ENCODE measurements at places on chromosomes 1 and 21.

DNA sequence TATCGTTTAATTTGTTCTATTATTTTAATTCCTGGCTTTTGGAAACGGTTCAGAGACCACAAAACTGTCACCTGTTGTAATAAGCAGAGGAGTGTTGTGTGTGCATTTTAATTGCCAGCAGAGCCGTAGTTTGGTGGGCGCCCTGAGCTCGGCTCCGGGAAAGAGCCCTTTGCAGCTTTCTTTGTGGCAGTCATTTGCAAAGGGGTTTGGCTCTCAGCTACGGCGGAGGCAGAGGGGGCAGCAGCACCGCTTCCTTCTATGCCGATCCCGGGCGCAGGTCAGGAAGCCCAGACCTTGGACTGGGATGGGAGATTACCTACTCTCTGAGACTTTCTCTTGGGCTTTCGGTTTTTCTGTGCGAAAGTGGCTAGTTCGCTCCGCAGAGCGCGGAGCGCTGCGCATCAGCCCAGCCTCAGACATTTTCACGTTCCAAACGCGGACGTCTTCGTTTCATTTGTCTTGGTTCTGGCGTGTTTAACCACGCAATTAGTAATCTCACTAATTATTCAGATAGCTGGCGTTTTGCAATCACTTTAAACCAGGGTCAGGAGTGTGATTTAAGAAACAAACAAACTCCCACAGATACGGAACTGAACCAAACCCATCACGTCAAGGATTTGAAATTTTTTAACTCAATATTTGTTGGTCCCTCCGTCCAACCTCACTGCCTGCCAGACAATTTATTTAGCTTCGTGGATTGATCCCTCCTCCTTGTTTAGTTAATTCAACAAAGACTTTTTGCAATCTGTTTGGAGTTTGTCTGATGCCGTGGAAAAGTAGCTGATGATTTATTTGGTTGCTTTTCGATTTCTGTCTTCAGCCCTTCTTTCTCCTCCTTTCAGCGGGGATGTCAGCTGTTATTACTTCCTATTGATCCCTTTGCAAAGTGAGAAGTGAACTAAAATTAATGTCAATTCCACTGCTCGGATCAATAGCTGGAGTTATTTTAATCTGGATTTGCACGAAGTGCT lies 3.9 kb downstream of the RNF220 start:
- no peak for DNase-seq

DNA sequence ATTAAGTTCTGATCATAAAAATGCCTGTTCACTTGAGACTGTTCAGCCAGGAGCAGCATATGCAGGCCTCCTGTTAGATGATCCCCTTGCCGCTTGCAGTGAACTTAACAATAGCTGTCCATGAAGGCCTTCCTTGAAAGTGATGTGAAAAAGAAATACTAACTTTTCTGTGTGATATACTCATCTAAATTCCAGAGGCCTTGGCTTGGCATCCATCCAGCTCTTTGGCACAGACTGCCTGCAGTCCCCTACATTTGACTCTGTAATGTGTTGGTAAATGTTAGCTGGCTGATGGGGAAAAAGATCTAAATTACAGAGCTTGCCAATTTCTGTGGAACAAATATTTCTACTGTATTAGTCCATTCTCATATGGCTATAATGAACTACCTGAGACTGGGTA lies 73.7 kb downstream of the KCNK2 start:
- DNase-seq: no peak

- DNase-seq: no peak
Observed at GRCh38 chr1:77925956-77926355, 37.5 kb downstream of the NEXN start.

- no peak for DNase-seq
Observed at GRCh38 chr1:52906135-52906603, 15.4 kb downstream of the ECHDC2 start.

- no peak for DNase-seq
Observed at GRCh38 chr1:20361401-20361800, 70.7 kb downstream of the VWA5B1 start.

- DNase-seq: peak; percentile 48
Observed at GRCh38 chr1:175297291-175297690, 104.7 kb upstream of the KIAA0040 start.

- no peak for DNase-seq
Observed at GRCh38 chr1:241717975-241718374, 65.9 kb downstream of the WDR64 start.

DNA sequence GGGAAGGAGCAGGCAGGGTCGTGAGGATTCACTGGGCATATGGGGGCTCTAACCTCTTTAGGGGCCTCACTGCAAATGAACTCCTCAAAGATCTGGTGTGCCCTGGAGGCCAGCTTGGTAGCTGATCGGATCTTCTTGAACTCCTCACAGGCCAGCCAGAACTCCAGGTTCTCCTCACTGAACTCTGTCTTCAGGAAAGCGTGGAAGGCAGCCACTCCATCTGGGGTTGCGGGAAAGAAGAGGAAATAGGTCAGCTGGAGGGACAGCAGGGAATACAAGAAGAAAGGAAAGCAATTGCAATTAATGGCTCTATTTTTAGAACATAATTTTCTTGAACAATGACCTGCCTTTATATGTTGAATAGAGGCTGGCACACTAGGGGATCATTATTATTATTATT lies 2.3 kb downstream of the RGS16 start:
- no peak for DNase-seq

- no peak for DNase-seq
Observed at GRCh38 chr1:151135433-151136385, 10.7 kb downstream of the SEMA6C start.

- no peak for DNase-seq
Observed at GRCh38 chr1:44089371-44090048, 29.1 kb upstream of the KLF17 start.

DNA sequence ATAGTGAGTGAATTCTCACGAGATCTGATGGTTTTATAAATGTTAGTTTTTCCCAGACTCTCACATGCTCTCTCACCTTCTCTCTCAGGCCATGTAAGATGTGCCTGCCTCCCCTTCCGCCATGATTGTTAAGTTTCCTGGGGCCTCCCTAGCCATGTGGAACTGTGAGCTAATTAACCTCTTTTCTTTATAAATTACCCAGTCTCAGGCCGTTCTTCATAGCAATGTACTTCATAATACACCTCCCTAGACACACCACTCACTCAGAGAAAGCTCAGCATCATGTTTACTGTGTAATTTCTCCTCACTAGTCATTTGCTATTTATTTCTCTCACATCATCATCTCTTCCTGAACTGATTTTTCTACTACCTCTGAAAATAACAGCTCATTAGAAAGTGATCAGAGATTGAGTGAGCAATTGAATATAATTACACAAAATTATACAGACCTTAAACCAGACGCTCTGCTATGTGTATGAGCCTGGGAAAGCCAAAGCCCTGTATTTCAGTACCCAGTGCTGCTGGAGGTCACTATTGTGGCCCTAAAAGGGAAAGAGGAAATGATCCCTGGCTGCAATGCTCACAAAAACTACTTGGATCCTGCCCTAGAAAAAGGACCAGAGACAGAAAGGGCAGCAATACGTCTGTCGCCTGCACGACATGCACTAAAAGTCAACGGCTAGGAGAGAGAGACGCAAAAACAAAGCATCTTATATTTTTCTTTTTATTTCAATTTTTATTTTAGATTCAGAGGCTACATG lies 284.5 kb downstream of the DSCAM start:
- DNase-seq: no peak

DNA sequence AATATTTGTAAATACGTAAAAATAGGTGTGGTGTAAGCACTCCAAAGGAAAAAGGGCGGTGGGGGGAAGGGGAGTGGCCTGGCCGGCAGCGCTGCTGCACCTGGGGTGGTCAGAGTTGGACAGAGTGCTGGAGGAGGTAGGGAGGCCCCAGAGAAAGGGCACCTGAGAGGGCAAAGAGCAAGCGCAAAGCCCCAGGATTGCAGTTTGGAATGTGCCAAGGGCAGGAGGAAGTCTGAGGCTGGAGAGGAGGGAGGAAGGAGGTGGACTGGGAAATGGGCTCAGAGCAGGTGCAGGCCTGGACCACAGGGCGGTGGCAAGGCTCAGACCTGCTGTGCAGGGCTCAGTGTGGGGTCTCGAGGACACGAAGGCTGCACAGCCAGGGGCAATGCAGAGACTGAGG lies 30.6 kb downstream of the LDLRAP1 start:
- DNase-seq: no peak

Data from CD4-positive, alpha-beta memory T cell (primary cell).